PC-9 (cell line): ENCODE measurements at places on chromosomes 1 and 21. TPM values are rescaled to one million over a fixed set of nuclear protein-coding genes. Genes with fewer than 3 reads are reported as not detected.

DNA sequence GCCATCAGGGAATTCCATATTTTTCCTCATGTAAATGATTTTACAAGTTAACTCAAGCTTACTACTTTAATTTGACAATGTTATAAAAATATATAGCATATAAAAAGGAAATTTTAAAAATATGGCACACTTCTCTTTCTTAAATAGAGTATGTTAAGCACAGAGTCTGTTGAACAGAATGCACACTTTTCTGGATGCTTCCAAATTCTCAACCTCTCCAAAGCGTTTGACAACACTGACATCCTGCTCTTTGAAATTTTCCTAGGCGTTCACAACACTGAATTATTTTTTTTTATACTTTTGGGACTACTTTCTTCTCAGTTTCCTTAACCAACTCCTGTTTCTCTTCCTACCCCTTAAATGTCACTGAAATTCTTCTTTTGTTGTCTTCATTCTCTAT lies 117.8 kb upstream of the PLXNA2 start:
- H3K27me3 ChIP-seq = peaks cover 61% of the 10 kb centered on the region
- DNase-seq = no peak
- H3K4me1 ChIP-seq = no peaks in the 10 kb centered on the region
- no peak overlapping the region for H3K27ac ChIP-seq

DNA sequence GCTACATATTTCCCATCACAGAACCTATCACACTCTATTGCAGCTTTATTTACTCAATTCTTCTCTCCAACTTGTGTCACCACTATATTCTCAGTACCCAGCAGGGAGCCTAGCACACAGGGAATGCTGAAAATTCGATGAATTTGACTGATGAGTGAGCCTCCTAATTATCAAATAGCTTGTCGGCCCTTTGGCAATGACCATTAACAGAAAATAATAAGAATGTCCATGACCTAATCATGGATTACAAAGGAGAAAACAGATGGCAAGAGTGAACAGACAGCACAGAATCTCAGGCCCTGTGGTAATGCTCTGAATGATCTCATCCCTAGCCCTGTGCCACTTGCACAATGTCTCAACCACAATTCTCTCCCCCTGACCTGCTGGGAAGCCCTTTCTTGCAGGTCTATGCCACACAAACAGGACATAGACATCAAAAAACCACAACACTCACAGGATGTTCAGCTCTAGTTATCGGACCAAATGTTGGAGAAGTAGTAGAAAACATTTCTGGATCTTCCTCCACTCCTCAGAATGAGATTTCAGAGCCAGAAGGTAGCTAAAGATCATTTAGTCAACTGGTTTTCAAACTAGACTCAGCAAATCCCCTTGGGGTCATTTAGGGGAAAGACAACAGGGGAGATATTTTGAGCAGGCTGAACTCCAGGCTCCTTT lies 68.4 kb downstream of the LUZP1 start:
- H3K27ac ChIP-seq = peak overlapping the region; percentile 86
- H3K27me3 ChIP-seq = no peaks in the 10 kb centered on the region
- peak; percentile 87 for DNase-seq
- peaks cover 5% of the 10 kb centered on the region; the same call in 1 of the 2 replicates for H3K36me3 ChIP-seq
- H3K4me3 ChIP-seq = no peak overlapping the region; the same call in 1 of the 2 replicates
- H3K4me1 ChIP-seq = peaks cover 48% of the 10 kb centered on the region

GRCh38 chr1:232591344-232591743 lies 38.6 kb downstream of the SIPA1L2 start:
- no peaks in the 10 kb centered on the region for H3K36me3 ChIP-seq
- no peaks in the 10 kb centered on the region for H3K4me1 ChIP-seq
- no peak overlapping the region for H3K27ac ChIP-seq

DNA sequence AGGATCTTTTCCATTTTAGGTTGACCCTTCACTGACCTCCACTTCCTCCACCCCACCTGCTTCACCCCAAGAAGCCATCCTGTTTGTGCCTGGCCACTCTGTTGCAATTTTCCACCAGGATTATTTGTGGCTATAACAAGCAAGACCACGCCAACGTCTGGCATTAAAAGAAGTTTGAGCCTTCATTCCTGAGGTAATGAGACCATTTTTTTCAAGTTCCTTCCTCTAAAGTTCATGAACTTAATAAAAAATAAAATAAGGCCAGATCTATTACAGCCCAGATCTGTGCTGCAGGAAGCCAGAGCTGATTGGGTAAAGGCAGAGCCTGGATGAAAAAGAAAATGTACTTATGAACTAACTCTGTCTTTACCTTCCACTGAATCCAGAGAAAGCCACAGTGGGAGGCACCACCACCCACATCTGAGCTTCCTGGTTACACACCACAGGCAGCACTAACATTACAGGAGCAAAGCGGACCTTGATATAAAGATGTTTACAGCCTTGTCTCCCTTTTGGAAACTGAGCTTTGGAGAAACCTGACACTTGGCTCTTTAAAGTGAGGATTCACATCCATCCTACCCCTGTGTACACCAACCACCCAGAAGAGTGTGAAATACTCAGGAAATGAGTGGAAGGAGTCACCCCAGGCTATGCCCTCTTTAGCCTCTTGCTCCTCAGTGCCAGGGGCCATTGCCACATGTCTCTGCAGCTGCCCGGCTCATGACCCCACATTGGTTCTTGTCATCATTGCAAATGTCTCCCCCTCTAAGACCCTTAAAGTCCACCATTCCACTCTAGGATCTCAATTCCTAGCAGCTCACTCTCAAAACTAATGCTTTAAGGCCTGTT lies 293.6 kb downstream of the PLPP3 start:
- no peaks in the 10 kb centered on the region for H3K36me3 ChIP-seq
- peaks cover 48% of the 10 kb centered on the region for H3K4me1 ChIP-seq
- no peaks in the 10 kb centered on the region for H3K27me3 ChIP-seq
- peak; percentile 93 for DNase-seq

DNA sequence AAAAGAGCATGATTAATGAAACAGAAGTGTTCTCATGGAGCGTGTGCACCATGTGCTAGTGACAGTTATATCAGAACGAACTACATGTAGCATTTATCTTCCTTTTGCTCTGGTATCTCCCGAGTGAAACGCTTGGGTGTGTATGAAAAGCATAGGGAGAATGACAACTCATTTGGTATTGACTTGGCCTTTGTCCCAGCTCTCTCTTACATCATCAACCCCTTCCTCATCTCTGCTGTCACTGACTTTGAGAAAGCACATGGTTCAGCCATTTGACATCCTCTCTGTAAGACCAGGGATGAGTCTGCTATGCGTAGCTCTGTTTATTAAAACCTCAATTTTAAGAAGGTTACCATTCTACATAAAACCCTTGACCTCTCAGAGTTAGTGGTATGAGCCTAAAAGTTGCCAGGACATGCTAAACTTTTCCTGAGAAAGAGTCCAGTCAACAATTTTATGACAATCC lies 201.0 kb downstream of the NRIP1 start:
- no peaks in the 10 kb centered on the region for H3K27me3 ChIP-seq
- no peak overlapping the region for H3K4me3 ChIP-seq
- H3K27ac ChIP-seq = no peak overlapping the region
- H3K4me1 ChIP-seq = no peaks in the 10 kb centered on the region; the same call in 1 of the 2 replicates

DNA sequence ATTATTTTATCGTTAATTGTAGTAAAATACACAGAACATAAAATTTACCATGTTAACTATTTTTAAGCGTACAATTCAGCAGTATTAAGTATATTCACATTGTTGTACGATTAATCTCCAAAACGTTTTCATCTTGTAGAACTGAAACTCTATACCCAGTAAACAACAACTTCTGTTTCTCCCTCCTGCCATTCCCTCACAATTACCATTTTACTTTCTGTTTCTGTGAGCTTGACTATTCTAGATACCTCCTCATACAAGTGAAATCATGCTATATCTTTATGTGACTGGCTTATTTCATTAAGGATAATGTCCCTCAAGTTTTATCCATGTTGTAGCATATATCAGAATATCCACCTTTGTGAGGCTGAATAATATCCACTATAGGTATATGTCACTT lies 156.8 kb downstream of the ST6GALNAC3 start:
- no peaks in the 10 kb centered on the region for H3K36me3 ChIP-seq
- H3K4me1 ChIP-seq = no peaks in the 10 kb centered on the region
- H3K4me3 ChIP-seq = no peak overlapping the region
- H3K27ac ChIP-seq = no peak overlapping the region

GRCh38 chr1:223183268-223183862 lies 40.3 kb upstream of the TLR5 start:
- peaks cover 26% of the 10 kb centered on the region for H3K4me1 ChIP-seq
- no peak for DNase-seq
- H3K4me3 ChIP-seq = no peak overlapping the region
- H3K36me3 ChIP-seq = no peaks in the 10 kb centered on the region
- no peaks in the 10 kb centered on the region for H3K27me3 ChIP-seq

GRCh38 chr1:229410370-229410691 lies 23.6 kb downstream of the ACTA1 start:
- peaks cover 10% of the 10 kb centered on the region; the same call in 1 of the 2 replicates for H3K4me1 ChIP-seq
- H3K27me3 ChIP-seq = no peaks in the 10 kb centered on the region; the same call in 1 of the 2 replicates
- DNase-seq = no peak

DNA sequence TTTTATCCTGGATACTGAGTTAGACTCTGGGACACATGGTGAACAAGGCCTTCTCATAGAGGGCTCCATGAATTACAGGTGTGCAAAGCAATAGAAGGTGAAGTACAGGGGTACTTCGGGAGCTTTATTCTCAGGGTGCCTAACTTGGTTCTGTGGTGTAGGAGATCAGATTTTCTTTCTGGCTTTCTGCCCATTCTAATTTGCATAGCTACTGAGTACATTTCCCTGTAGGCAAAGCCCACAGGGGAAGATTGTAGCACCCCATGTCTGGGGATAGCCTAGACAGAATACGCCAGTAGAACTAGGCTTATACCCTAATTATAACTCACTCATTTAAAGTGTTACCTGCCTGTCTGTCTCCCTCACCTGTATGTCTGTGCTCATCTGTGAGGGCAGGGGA lies 49.7 kb downstream of the PGM1 start:
- H3K36me3 ChIP-seq = 0 out of 2 replicates have a peak, but pooled peaks cover 12% of the 10 kb centered on the region
- no peak overlapping the region for H3K4me3 ChIP-seq
- H3K4me1 ChIP-seq = no peaks in the 10 kb centered on the region
- no peaks in the 10 kb centered on the region for H3K27me3 ChIP-seq

The COL11A1 gene
- not detected in 2 replicates for total RNA-seq

- H3K27me3 ChIP-seq = no peaks in the 10 kb centered on the region
- H3K4me1 ChIP-seq = peaks cover 18% of the 10 kb centered on the region
- no peak for DNase-seq
- H3K4me3 ChIP-seq = no peak overlapping the region
- H3K36me3 ChIP-seq = no peaks in the 10 kb centered on the region
Observed at GRCh38 chr1:178358456-178358855, 138.3 kb downstream of the CLEC20A start.

- H3K27me3 ChIP-seq = no peaks in the 10 kb centered on the region
- no peak for DNase-seq
- H3K4me1 ChIP-seq = no peaks in the 10 kb centered on the region
- H3K36me3 ChIP-seq = no peaks in the 10 kb centered on the region
Observed at GRCh38 chr1:79859212-79859948, 852.9 kb upstream of the ADGRL4 start.

- H3K4me3 ChIP-seq = no peak overlapping the region
- no peaks in the 10 kb centered on the region for H3K36me3 ChIP-seq
- peaks cover 44% of the 10 kb centered on the region for H3K4me1 ChIP-seq
Observed at GRCh38 chr1:111234866-111235265, 7.4 kb downstream of the CHI3L2 start.

DNA sequence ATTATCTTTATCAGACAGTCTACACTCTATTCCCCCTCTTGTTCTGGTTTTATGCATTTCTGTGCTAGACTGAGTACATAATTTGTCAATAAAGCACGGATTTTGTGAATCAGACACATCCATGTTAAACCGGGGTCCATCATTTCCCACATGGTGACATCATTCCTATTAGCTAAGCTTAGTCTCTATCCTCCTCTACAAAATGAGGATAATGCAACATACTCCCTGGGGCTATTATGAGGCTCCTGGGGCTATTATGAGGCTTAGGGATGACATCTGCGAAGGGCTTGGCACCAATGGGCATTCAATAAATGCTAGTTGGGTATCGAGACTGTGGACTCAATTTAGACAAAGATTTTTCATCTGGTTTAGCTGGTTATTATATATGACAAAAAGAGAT lies 25.1 kb upstream of the APP start:
- no peak overlapping the region for H3K27ac ChIP-seq
- H3K36me3 ChIP-seq = no peaks in the 10 kb centered on the region
- H3K4me1 ChIP-seq = no peaks in the 10 kb centered on the region
- H3K27me3 ChIP-seq = no peaks in the 10 kb centered on the region
- no peak overlapping the region for H3K4me3 ChIP-seq

GRCh38 chr1:30447701-30448100 lies 275.7 kb downstream of the MATN1 start:
- no peaks in the 10 kb centered on the region for H3K4me1 ChIP-seq
- H3K27me3 ChIP-seq = no peaks in the 10 kb centered on the region
- no peak for DNase-seq
- H3K27ac ChIP-seq = no peak overlapping the region
- no peak overlapping the region for H3K4me3 ChIP-seq

GRCh38 chr1:237124856-237125462 lies 83.0 kb downstream of the RYR2 start:
- DNase-seq = no peak
- no peaks in the 10 kb centered on the region for H3K4me1 ChIP-seq

DNA sequence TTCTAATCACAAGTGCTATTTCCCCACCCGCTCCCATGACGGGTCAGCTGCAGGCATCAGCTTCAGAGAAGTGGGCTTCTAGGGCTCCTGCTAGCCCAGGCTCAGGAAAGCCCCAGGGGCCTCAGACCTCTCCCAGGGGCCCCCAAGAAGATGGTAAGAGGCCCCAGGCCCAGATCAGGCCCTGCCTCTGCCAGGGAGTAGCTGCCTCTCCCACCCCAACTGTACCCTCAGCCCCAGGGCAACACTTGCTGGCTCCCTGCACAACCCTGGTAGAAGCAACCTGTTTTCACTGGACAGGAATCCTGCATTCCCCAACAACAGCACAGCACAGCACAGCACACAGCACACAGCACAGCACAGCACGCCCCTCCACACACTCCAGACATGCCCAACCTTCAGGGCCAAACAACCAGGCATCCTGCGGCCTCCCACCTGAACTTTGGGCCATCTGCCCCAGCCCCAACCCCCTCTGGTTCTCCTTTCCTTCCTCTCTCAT lies 6.5 kb downstream of the BLACAT1 start:
- peak overlapping the region; percentile 74 for H3K27ac ChIP-seq
- H3K4me1 ChIP-seq = peaks cover 44% of the 10 kb centered on the region
- peak overlapping the region; percentile 79 for H3K4me3 ChIP-seq

The SEMA4A gene
- 16.2 and 19.1 TPM in 2 replicates for total RNA-seq

- no peak overlapping the region for H3K27ac ChIP-seq
- no peaks in the 10 kb centered on the region for H3K27me3 ChIP-seq
- no peaks in the 10 kb centered on the region for H3K36me3 ChIP-seq
- no peak overlapping the region for H3K4me3 ChIP-seq
- H3K4me1 ChIP-seq = 0 out of 2 replicates have a peak, but pooled peaks cover 5% of the 10 kb centered on the region
Observed at GRCh38 chr1:106676021-106676420, 380.5 kb upstream of the PRMT6 start.

The LAPTM5 gene
- 4.0 and 5.0 TPM in 2 replicates for total RNA-seq

GRCh38 chr21:14583629-14584255 lies 37.6 kb upstream of the SAMSN1 start:
- H3K27me3 ChIP-seq = no peaks in the 10 kb centered on the region
- no peak for DNase-seq
- no peak overlapping the region for H3K4me3 ChIP-seq
- H3K4me1 ChIP-seq = no peaks in the 10 kb centered on the region
- H3K27ac ChIP-seq = no peak overlapping the region

The AJAP1 gene
- total RNA-seq = not detected in 2 replicates
